Astrocyte (in vitro differentiated cells and primary cell): ENCODE measurements at places on chromosomes 1 and 21. TPM values are rescaled to one million over a fixed set of nuclear protein-coding genes. Genes with fewer than 3 reads are reported as not detected.

DNA sequence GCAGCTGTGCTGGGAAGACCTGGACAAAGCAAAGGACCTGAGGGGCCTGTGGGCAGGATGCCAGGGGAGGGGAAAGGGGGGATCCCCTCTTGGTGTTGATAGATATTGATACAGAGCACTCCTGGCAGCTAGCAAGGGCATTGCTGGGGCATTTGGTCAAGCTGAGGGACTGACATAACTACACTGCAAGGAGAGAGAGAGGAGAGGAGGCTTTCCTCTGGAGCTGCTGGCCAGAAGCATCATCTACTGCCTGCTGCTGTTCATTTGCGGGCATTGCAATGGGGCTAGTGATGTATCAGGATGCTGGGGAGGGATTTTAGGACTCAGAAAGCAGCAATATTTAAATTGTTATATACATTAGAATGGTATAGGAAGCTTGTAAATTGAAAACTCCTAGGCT lies 142.0 kb downstream of the ZNF648 start:
- no peak for DNase-seq

- DNase-seq = peak; percentile 44
These were observed 100.2 kb upstream of the GREM2 start for GRCh38 chr1:240712014-240712731.

DNA sequence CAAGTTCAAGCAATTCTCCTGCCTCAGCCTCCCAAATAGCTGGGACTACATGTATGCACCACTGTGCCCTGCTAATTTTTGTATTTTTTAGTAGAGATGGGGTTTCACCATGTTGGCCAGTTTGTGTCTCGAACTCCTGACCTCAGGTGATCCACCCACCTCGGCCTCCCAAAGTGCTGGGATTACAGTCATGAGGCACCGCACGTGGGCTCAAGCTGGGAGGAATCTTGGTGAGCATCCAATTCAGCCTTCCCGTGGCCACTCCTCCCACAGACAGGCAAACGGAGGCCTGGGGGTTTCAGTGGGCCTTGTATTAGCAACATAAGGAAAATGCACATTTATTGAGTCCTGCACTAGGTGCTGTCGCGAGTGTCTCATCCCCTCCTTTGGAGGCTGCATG lies 24.5 kb upstream of the VWA5B1 start:
- peak; percentile 74 for DNase-seq

- DNase-seq = no peak
These were observed 114.5 kb downstream of the CACHD1 start for GRCh38 chr1:64584479-64584878.

- DNase-seq = peak; percentile 21
These were observed 41.9 kb upstream of the ANGPTL7 start for GRCh38 chr1:11147197-11147770.

- no peak for DNase-seq
These were observed 65.3 kb downstream of the CAMTA1 start for GRCh38 chr1:6850537-6850936.

Gene TCP10L
- 0.34 TPM in 1 of 2 replicates, not detected in the other for total RNA-seq
